ENCODE measurements at places on chromosomes 4 and X. TPM values are rescaled to one million over a fixed set of nuclear protein-coding genes. Genes with fewer than 3 reads are reported as not detected.

- no peak overlapping the region for H3K4me3 ChIP-seq
- H3K4me1 ChIP-seq = no peaks in the 10 kb centered on the region
- no peaks in the 10 kb centered on the region for H3K36me3 ChIP-seq
- no peak overlapping the region for H3K27ac ChIP-seq
Observed at GRCh38 chr4:26459756-26460530, 30.3 kb downstream of the CCKAR start.

- no peak overlapping the region for H3K4me3 ChIP-seq
- no peak overlapping the region for H3K27ac ChIP-seq
- no peaks in the 10 kb centered on the region for H3K27me3 ChIP-seq
- H3K36me3 ChIP-seq = no peaks in the 10 kb centered on the region
Observed at GRCh38 chr4:1210971-1211370, 38.0 kb downstream of the CTBP1 start.

DNA sequence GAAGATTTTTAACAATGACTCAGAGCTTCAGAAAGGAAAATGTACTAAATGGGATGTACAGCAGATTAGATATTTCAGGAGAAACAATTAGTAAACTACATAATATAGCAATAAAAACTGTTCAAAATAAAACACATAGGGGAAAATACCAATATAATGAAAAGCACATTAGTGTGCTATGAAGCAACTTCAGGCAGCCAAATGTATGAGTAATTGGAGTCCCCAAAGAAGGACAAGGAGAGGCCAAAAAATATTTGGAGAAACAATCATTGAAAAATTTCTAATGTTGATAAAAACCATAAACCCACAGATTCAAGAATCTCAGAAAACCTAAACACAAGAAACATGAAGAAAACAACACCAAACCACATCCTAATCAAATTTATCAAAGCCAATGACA is 129.3 kb upstream of the CHRDL1 start:
- no peak overlapping the region for H3K27ac ChIP-seq
- no peak for DNase-seq
- H3K4me3 ChIP-seq = no peak overlapping the region
- H3K36me3 ChIP-seq = no peaks in the 10 kb centered on the region

GRCh38 chr4:140243278-140243753 is 89.3 kb upstream of the MAML3 start:
- H3K4me3 ChIP-seq = no peak overlapping the region
- no peak for DNase-seq
- H3K27ac ChIP-seq = no peak overlapping the region

DNA sequence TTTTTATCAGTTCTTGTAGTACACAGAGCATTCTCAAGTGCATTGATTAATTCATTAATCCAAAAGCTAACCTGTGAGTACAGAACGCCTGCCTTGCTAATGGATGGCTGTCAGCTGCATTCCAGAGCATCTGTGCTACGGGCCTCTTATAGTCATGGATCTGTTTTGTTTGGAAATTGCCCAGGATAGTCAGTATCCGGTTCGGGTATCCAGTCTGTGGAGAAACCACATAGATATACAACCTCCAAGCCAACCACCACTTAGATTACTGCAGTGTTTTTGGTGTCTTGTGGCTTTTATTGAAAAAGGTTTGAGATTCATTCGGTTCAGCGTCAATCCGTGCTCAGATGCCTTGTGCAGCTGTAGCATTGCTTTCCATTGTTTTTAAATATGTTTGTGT is 4.0 kb downstream of the LAP3 start:
- H3K4me3 ChIP-seq = no peak overlapping the region
- H3K4me1 ChIP-seq = 0 out of 2 replicates have a peak, but pooled peaks cover 3% of the 10 kb centered on the region
- no peaks in the 10 kb centered on the region for H3K27me3 ChIP-seq
- H3K27ac ChIP-seq = no peak overlapping the region
- DNase-seq = no peak

GRCh38 chr4:138223231-138223910 is 18.8 kb downstream of the SLC7A11 start:
- no peaks in the 10 kb centered on the region for H3K4me1 ChIP-seq
- peaks cover 58% of the 10 kb centered on the region for H3K36me3 ChIP-seq
- no peak for DNase-seq
- no peaks in the 10 kb centered on the region for H3K27me3 ChIP-seq
- H3K27ac ChIP-seq = peak overlapping the region; percentile 29
- H3K4me3 ChIP-seq = no peak overlapping the region

DNA sequence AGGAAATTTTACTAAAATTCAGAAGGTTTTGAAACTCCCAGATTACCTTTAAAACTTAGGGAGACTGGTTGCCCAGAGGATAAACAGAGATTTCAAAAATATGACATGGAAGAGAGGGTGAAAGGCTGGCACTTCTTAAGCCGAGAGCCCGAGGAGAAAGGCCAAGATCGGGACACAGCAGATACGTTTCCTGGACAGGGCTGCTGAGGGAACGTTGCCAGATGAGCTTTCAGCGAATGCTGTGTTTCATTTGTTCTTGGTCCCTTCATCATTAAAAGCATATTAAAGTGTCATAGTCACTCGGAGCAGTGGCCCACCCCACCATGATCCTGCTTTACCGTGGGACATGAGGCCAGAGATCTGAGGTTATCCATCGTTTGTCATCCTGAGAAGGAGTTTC is 37.9 kb upstream of the STOX2 start:
- no peaks in the 10 kb centered on the region for H3K27me3 ChIP-seq
- H3K36me3 ChIP-seq = no peaks in the 10 kb centered on the region
- H3K4me1 ChIP-seq = no peaks in the 10 kb centered on the region
- H3K27ac ChIP-seq = no peak overlapping the region

GRCh38 chrX:136307471-136307870 is 6.7 kb downstream of the ADGRG4 start:
- no peak overlapping the region for H3K4me3 ChIP-seq
- H3K36me3 ChIP-seq = no peaks in the 10 kb centered on the region
- DNase-seq = no peak
- no peaks in the 10 kb centered on the region for H3K27me3 ChIP-seq
- H3K27ac ChIP-seq = no peak overlapping the region

DNA sequence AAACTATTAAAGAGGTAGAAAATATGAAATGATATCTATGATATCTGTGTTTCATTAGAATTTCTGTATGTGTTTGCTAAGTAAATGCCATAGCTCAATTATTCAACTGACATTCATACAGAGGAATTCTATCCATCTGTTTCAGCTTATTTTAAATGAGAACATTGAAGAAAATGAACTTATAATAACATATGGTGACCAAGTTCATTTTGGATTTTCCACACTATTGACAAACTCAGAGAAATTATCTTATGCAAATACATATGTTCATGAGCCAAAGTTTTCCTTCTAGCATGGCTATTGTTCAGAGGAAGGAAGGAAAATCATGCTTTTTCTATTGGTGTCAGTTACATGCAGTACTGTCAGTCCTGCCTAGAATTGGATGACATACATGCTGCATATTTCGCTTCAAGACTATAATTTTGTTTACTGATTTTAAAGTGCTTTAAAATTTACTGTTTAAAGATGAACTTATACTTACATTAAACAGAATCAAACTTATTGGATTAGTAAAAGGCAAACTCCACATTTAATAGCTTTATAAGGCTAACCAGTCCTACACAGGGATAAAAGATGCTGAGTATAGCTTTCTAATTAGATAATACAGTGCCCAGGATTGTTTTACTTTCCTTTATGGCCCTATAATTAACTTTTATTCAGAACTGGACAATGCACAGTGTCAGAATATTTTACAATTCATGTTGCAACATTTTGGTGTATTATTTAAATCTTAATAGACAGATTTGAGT is 646.2 kb downstream of the TRAM1L1 start:
- no peak overlapping the region for H3K4me3 ChIP-seq
- no peaks in the 10 kb centered on the region for H3K36me3 ChIP-seq
- H3K27me3 ChIP-seq = no peaks in the 10 kb centered on the region
- no peak overlapping the region for H3K27ac ChIP-seq

- no peak overlapping the region for H3K4me3 ChIP-seq
- no peak overlapping the region for H3K27ac ChIP-seq
- no peak for DNase-seq
- H3K27me3 ChIP-seq = no peaks in the 10 kb centered on the region
- no peaks in the 10 kb centered on the region for H3K36me3 ChIP-seq
- no peaks in the 10 kb centered on the region for H3K4me1 ChIP-seq
Observed at GRCh38 chr4:119238068-119238722, 25.7 kb downstream of the USP53 start.

DNA sequence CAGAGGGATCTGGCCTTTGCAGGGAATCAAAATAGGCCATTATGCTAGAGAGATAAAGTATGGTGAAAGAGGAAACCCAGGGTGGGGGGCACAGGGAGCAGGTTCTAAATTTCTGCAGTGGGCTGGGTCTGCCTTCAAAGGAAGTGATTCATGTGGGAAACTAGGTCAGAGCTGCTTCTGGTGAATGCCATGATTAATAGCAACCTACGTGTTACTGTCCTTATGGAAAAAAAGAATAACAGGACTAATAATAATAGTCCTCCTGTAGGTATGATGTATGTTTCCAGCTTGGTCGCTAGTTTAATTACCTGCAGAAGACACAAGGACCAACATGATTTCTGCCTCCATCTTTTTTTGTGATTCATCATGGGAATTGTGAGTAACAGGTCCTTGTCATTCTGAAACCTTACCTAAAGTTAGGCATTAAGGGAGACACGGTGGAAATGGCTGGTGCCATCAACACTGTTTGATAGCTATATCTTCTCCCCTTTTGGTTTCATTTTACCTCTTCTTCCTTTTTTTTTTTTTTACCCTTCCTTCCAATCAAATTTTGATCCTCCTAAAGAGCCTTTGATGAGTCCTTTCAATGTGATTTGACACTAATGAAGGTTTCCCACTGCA is 180.4 kb downstream of the CPEB2 start:
- 0 out of 2 replicates have a peak, but pooled peaks cover 9% of the 10 kb centered on the region for H3K4me1 ChIP-seq
- no peaks in the 10 kb centered on the region for H3K27me3 ChIP-seq
- H3K4me3 ChIP-seq = no peak overlapping the region
- DNase-seq = no peak

GRCh38 chrX:40096395-40097091 is 1.2 kb downstream of the BCOR start:
- no peaks in the 10 kb centered on the region for H3K27me3 ChIP-seq
- peaks cover 8% of the 10 kb centered on the region for H3K4me1 ChIP-seq
- no peak overlapping the region for H3K27ac ChIP-seq
- DNase-seq = no peak

- no peaks in the 10 kb centered on the region for H3K36me3 ChIP-seq
- H3K4me1 ChIP-seq = peaks cover 66% of the 10 kb centered on the region
- peak overlapping the region; percentile 98 for H3K27ac ChIP-seq
- peak overlapping the region; percentile 41 for H3K4me3 ChIP-seq
- H3K27me3 ChIP-seq = no peaks in the 10 kb centered on the region
Observed at GRCh38 chr4:128525992-128526630, 238.5 kb upstream of the PGRMC2 start.

The ARSJ gene
- 0.55 TPM for total RNA-seq

The C4orf50 gene
- not detected for total RNA-seq
